ENCODE measurements at places on chromosomes 11 and 22.

- no peak for DNase-seq
These were observed 42.0 kb downstream of the SGSM3 start for GRCh38 chr22:40412441-40412840.

DNA sequence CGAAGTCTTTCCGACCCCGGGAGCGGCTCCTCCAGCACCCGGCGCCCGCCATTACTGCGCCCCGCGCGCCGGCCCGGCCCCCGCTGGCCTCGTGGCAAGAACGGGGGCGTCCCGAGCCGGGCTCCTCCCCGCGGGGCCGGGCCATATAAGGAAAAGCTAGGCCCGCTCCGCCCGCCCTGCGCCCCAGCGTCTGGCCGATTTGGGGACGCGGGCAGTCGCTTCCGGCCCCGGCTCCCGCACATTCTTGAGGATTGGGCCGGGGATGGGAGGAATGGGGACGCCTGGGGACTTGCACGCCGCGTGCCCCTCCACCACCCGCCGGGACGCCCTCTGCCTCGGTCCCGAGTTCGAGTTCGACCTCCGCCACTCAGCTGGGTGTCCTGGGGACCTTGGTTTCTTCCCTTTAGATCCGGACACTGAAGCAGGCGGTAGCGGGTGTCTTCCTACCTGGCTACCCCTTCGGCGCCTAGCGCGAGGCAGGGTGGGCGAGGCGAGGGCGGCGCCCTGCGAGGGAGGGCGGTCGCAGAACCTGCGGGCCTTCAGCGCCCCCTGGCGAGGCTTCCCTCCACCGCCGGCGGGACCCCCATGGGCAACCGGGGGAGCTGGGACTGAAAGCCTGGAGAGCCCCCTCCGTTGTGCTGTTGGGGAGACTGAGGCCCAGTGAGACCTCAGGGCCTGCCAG lies 3.8 kb downstream of the SMTN start:
- DNase-seq: no peak

DNA sequence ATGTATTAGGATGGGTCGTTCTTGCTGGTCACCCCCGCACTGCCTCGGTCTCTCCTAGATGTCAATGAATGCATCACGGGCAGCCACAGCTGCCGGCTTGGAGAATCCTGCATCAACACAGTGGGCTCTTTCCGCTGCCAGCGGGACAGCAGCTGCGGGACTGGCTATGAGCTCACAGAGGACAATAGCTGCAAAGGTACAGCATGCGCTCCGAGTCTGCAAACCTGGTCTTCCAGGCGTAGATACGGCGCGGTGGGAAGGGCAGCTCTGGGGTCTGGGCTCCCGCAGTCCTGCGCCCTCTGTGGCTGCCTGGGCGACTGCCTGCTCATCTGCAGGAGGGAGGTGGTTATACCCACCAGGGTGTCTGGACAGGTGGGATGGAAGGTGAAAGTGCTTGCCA lies 31.0 kb downstream of the FBLN1 start:
- no peak for DNase-seq

DNA sequence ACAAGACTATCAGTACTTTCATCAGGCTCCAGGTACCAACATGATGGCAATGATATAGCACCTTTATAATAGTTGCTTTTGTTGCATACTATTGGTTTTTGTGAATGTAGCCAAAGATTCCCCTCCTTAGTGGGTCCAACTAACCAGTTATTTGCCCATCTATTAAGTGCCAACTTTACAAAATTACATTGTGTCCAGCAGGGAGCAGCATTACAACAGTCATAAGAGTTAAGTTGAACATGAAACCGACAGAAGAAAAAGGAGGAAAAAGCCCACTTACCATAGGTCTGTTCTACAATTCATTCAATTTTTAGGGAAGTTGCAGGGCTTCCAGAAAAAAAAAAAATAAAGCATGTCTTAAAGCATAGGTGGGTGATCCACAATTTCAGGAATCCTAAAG lies 21.6 kb downstream of the IMMP1L start:
- no peak for DNase-seq

- no peak for DNase-seq
These were observed 244.3 kb upstream of the SORL1-AS1 start for GRCh38 chr11:121696931-121697670.

- no peak for DNase-seq
These were observed 5.9 kb downstream of the SIAE start for GRCh38 chr11:124667601-124668000.

DNA sequence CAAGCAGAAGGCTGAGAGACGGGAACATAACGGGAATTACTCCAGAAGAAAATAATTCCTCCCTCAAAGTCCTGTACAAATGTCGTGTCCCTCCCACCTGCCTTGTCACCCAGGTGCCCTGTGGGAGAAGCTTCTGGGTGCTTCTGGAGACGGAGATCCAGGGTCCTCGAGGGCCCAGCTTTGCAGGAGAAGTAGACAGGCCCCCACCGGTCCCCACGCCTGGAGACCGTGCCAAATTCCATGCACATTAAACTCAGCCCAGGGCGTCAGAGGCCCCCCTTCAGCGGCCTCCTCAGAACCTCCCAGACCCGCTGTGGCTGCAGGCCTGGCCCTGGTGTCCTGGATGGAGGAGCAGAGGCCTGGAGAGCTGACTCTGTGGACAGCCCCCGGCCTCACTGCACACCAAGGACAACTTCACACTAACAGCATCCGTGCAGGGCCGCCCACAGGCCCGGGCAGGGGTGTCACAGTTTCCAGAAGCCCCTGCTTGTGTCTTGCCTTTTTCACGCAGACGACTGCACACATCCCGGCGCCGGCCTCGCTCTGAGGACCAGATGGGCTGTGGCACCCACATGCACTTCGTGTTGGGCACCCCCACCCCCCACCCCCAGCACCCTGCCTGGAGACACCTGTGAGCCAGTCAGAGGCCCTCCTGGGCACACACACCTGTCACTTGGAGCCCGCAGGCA lies 734.3 kb downstream of the BRD1 start:
- no peak for DNase-seq

DNA sequence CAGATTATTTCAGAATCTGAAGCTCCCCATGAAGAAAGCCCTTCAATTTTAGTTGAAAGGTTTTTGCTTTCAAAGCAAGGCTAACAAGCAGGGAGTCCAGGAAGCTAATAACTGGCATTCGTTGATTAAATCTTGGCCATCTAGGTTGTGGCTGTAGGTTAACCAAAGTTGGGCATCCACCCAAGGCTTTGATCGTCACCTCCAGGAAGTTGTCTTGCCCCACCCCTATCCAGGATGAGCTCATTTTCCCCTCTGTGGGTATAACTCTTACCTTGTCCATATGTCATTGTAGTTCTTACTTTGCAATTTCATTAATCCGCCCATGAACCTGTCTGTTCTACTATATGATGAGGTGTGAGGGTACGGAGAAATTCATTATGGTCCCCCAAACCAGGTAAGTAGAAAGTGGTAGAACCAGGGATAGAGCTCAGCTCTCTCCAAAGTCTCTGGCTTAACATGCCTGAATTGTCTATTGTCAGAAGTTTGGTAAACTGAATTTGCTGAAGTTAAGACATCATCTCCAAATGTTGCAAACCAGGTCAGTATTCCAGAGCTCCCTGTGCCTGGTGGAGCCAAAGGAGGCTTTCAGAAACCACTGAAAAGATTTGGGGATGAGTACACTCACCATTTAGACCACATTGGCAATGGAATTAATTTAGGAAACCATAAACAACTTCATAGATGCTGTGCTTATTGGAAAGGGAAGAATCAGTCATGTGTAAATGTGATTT lies 97.1 kb downstream of the CD44 start:
- no peak for DNase-seq

GRCh38 chr22:18996376-18996900 lies 60.3 kb upstream of the PRODH start:
- DNase-seq: no peak

- no peak for DNase-seq
These were observed 67.7 kb downstream of the FDX1 start for GRCh38 chr11:110497231-110497978.
